Heart left ventricle (tissue), 16 donors: ENCODE measurements at places on chromosomes 3 and 15. TPM values are rescaled to one million over a fixed set of nuclear protein-coding genes. Genes with fewer than 3 reads are reported as not detected.
A peak's percentile ranks its signal among the peaks of the same experiment; 100 is the strongest.

- DNase-seq: peak; percentile 32
These were observed 8.1 kb downstream of the SPATA12 start for GRCh38 chr3:57068437-57069089.

DNA sequence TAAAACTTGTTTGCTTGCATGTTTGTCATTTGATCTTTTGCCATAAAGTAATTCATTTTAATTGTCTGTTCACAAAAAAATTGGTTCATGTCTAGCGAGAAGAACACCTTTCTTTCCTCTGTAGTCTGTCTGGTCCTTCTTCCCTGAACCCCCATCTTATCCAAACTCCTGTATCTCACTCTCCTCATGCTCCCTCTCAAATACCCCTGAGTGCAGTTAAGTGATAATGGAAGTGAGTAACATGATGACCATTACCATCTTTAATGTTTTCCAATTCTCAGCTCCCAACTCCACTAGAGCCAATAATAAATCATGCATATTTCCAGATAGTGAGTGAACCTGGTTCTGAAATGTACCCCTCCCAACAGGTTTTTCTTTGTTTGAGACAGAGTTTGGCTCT is 14.2 kb upstream of the KCNMB3 start:
- no peak for DNase-seq

DNA sequence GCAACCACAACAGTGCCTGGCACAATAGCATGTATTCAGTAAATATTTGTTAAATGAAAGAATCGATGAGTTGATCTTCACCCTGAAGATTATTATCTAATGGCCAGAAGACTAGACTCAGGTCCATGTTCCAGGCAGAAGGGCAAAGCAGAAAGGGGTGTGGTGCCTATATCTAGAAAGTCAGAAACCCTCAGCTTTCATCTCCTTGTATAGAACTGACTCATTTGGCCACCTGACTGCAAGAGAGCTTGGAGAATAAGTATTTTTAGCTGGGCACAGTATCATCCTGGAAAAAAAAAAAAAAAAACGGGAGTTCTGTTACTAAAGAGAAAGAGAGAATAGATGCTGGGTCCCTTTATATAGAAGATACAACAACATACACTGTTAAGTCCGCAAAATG is 69.7 kb upstream of the SPRED1 start:
- no peak for DNase-seq

Gene EAF2
- total RNA-seq: 3.7 TPM

DNA sequence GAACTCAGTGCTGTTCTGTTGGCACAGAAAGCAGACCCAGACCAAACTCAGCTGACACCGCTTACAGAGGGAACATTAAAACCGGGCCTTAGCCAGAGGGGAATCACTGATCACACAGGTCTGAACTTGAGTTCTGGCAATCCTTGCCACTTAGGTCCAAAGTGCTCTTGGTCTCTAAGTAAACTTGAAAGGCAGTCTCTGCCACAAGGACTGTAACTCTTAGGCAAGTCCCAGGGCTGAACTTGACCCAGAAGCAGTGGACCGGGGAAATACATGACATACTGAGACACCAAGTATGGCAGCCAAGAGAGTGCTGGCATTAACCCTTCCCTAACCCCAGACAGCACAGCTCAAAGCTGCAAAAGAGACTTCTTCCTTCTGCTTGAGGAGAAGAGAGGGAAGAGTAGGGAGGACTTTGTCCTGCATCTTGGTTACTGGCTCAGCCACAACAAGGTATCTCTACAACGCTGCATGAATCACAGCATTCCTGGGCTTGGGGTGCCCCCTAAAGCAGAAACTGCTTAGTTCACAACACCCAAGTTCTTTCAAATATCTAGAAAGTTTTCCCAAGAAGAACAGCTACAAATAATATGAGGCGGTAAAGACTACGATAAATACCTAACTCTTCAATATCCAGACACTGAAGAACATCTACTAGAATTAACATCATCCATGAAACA is 32.5 kb downstream of the NAALADL2 start:
- no peak for DNase-seq

DNA sequence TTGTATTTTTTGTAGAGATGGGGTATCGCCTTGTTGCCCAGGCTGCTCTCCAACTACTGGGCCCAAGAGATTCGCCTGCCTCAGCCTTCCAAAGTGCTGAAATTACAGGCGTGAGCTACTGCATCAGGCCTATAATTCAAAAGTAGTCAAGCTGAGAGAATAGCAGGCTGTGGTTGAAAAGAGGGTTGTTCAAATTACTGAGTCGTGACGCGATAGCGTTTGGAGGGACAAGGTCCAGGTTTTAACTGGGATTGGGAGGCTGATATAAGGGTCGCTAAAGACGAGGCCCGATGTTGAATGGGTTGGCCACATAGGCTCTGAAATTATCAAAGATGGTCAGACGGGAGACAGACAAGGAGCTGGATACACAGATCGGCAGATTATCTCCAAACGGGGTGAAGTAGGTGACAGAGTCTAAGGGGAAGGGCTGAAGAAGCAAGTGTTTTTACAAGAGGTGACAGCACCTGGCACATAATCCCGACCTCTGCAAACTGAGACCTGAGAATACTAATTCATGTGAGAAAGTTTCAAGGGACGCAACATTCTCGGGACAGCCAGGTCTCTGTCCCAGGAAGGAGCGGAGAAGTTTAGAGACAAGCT is 759 bp upstream of the ARID3B start:
- DNase-seq: no peak

- no peak for DNase-seq
These were observed 158.6 kb upstream of the COL8A1 start for GRCh38 chr3:99479768-99480167.

- no peak for DNase-seq
These were observed 43.6 kb upstream of the KLF13 start for GRCh38 chr15:31283043-31283442.

Gene TRPM1
- total RNA-seq: not detected

- DNase-seq: no peak
These were observed 53.1 kb upstream of the SLC7A14 start for GRCh38 chr3:170638988-170639387.

- DNase-seq: no peak
These were observed 11.6 kb downstream of the LPP start for GRCh38 chr3:188165596-188165995.

- no peak for DNase-seq
These were observed 23.7 kb upstream of the PCOLCE2 start for GRCh38 chr3:142912402-142913172.

- no peak for DNase-seq
These were observed 142.7 kb downstream of the FNDC3B start for GRCh38 chr3:172181932-172182586.

Gene ADAMTSL3
- total RNA-seq: 10.7 TPM

Gene HTR3E
- total RNA-seq: not detected

Gene DAZL
- not detected for total RNA-seq

GRCh38 chr3:128426128-128426921 is 40.4 kb downstream of the DNAJB8 start:
- peak; percentile 36 for DNase-seq

DNA sequence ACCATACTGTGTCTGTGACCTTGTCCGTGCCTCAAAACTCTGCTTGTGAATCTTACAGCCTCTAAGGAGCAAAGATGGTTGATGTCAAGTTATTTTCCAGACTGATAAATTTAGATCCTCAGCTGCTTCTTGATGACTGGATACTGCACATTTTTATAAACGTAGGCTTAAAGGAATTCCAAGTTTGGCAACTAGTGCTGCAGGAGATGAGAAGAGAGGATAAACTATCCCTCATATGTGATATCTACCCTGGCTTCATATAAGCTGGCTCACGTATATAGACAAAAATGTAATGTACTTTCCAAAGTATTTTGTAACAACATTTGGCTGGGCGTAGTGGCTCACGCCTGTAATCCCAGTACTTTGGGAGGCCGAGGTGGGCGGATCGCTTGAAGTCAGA is 89.6 kb downstream of the GMPS start:
- DNase-seq: no peak

GRCh38 chr3:21433751-21434150 is 317.3 kb downstream of the ZNF385D start:
- no peak for DNase-seq

GRCh38 chr3:82054849-82055248 is 293.4 kb upstream of the GBE1 start:
- no peak for DNase-seq

Gene TF
- total RNA-seq: 0.86 TPM

DNA sequence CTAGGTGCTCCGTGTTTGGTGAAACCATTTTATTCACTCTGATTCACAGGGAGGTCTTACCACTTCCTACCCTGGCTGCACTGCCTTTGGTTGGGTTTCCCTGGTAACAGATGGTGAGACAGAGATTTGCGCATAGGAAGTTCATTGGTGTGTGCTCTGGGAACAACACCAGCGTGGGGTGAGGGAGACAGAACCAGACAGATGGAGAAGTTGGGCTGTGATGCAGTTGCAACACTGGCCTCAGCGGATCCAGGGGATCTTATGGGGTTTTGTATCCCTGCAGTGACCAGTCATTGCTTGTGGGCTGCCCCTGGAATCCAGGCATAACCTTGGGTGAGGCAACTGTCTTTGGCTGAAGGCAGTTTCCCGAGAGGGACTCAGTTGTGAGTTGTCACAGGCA is 12.5 kb upstream of the IL16 start:
- no peak for DNase-seq

Gene MESP1
- 5.3 TPM for total RNA-seq

DNA sequence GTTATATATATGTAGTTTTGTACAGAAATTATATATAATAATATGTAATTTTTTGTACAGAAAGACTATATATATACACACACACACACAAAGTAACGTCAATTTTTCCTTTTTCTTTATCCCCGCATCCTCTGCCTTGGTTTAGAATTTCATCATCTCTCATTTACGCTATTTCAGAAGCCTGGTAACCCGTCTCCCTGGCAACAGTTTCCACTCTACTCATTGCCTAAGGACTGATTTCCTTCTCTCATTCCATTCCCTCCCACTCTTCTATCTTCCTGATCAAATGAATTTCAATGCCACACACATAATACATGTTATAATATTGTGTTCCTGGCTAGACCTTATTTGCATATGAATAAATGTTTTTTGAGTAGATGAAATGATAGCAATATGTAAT is 47.8 kb upstream of the NDN start:
- no peak for DNase-seq

GRCh38 chr3:107117922-107118536 is 259.2 kb upstream of the CCDC54 start:
- peak; percentile 44 for DNase-seq

DNA sequence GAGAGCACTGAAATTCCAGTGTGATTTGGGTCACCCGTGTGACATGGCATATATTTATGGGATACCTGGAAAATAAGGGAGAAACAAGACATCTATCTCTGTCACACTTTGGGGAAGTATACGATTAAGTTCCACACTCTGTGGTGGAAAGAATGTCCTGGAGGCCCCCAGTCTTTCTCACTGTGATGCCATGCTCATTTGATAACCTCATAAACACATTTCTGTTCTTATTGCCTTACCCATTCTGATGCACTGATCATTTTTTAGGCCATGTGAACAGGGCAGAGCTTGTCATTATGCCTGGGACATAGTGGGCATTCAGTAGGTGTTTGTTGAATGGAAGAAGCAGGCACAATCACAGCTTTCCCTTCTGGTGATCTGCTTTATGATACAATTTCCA is 349.4 kb upstream of the TPRG1 start:
- DNase-seq: no peak

DNA sequence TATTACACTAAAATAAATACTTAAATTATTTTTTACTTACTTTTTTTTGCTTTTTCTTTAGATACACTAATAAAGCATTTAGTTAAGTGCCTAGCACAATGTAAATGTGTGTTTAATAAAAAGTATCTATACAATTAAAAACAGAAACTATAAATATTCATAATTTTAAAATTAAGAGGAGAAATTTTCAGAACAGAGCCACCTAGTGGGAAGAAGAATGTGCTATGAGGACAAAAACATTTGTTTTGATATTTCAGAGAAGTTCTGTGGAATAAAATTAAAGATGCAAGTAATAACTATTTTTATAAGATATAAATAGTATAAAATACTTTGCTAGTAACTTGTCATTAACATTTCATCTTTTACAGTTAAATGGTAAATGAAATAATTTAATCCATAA is 33.6 kb upstream of the PLSCR5 start:
- no peak for DNase-seq

DNA sequence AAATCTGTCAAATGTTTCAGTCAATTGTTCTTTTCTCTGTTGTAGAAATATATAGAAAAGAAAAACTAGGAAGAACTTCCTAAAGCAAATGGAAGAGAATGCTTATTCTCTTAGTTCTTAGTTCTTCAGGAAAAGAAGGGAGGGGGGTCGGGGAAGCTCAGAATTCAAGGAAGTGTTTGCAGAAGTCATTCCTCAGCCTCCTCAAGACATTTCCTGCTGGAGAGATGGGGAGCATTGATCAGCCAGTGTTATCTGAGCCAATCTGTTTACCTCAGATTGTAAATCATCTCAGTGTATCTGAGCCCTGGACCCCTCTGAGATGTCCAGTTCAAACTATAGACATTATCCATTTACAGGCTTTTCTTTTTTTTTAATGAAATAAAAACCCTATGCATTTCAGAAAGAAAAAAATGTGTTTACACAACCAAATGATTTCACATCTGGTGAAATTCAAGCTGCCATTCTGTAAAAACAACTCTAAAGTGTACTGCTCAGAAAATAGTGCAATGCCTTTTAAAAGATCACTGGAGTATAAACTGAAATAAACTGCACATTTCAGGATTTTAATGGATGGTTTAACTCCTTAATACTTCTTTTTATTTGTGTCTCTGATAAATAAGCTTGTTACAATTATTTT is 460.7 kb downstream of the ROBO1 start:
- DNase-seq: no peak

Gene CD80
- not detected for total RNA-seq

DNA sequence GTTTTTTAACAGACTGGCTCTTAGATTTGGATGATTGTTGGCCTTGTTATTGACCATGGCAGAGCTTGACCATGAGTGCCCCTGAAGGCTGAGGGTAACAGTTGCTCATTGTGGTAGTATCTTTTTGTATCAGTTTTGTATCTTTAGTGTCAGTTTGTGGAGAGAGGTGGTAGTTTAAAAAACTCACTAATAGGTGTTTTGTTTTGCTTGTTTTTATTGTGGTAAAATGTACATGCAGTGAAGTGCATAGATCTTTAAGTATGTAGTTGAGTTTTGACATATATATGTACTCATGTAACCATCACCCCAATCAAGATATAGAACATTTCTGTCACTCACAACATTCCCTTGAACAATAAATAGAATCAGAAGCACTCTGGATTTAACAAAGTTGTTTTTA is 9.8 kb downstream of the GMPS start:
- no peak for DNase-seq

GRCh38 chr3:107938143-107938542 is 152.7 kb downstream of the CD47 start:
- peak; percentile 26 for DNase-seq

DNA sequence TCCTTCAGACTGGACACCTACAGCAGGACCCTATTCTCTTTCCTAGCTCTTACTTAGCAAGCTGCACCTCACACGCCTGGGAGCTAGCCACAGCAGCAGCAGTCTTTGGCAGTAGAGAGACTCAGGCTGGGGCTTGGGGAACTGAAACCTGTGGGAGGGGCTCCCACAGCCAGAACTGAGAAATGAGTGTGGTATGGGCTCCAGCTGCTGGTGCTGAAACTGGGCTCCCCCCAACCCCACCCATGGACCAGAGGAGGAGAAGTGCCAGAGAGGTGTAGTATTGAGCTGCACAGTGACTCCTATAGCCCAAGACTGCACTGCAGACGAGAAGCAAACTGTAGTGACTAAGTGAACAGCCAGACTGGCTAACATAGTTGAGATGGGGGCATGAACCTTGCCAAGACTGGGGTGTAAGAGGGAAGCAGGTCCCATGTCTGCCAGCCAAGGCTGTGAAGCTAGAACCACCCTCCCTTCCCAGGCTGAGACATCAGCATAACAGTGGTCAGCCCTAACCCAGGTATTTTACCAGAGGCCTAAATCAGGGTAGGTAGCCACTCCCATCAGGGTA is 62.5 kb downstream of the MYO5A start:
- peak; percentile 41 for DNase-seq
